HEK293T (cell line): ENCODE measurements at places on chromosomes 11 and 22.

DNA sequence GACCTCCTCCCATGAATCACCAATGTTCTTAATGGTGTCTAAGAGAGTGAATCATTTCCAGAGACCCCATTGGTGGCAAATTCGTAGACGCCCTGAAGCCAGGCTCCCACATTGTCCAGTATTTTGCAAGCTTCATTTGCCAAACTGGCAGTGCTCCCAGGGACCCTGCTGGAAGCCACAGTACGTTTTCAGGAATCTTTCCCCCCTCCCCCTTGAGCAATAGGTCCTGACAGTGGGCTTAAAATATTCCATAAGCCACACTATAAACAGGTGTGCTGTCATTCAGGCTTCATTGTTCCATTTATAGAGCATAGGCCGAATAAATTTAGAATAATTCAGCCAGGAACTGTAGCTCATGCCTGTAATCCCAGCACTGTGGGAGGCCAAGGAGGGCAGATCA, 125.3 kb downstream of the MORC2 start:
- no peak for DNase-seq

GRCh38 chr22:50242406-50242949, 2.3 kb downstream of the TUBGCP6 start:
- DNase-seq, result no peak

GRCh38 chr11:118064956-118065355, 11.9 kb upstream of the TMPRSS4 start:
- no peak for DNase-seq

DNA sequence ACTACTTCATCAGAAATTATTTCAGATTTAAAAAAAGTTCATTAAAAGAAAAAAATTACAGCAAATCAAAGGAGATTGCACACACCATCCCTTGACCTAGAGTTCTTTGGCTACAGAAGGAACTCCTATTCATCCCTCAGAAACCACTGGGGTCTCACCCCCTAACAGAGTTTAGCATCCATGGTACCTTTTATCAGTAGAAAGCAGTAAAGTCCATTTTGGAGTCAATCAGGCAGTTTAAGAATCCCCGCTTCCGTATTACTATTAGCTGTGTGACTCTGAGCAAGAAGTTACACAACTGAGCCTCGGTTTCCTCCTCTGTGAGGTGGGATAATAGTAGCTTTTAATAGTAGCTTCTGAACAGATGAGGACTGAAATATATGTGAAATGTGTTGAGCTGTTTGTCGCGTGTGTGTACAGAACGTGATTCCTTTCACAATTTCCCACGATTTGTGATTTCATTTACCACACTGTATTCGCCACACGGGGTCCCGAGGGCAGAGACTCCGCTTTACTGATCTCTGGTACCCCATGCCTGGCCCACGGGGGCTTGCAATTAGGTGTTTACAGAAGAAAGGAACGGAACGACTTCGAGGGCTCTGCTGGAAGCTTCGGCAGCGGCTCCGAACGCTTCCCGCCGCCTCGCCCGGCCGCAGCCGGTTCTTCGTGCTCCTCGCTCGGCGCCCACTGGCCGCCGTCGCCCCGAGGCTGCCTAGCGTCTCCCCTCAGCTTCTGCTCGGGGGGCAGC, 72.5 kb upstream of the ZBED5 start:
- DNase-seq, result no peak

- DNase-seq, result no peak
Measured at GRCh38 chr11:72548463-72548862, 114.1 kb upstream of the CLPB start.

DNA sequence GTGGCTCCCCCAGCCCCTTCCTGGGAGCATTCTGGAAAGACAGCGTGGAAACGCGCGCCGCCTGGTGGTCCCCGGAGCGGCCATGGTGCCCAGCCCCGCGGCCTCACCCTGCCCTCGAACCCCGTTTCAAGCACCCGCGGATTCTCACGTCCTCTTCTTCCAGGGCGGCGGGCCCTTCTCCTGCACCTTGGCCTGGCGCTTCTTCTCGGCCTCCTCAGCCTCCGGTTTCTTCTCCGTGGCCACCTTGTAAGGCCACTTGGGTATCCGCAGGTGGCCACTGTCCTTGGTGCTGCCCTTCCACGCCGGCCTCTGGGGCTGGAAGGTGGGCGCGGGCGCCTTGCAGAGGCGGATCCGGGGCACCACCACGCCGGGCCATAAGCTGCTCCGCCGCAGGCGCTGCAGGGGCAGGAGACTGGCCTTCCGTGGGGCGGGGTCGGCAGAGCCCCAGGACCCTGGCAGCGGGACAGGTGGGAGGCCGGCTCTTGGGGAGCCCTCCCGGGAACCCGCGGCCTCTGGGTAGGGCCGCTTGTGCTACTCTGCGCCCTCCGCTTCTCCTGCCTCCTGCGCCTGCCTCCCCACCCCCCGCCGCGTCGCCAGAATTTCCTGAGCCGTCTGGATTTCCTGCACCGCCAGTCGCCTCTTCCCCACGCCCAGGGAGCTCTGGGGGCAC, 83.4 kb downstream of the TRIM51G start:
- no peak for DNase-seq

- DNase-seq, result no peak
Measured at GRCh38 chr11:106295974-106296373, 218.5 kb downstream of the AASDHPPT start.

- DNase-seq, result no peak
Measured at GRCh38 chr22:40583053-40583741, 53.3 kb downstream of the MRTFA start.

- DNase-seq, result no peak
Measured at GRCh38 chr11:65496304-65497140, 2.3 kb upstream of the MALAT1 start.

DNA sequence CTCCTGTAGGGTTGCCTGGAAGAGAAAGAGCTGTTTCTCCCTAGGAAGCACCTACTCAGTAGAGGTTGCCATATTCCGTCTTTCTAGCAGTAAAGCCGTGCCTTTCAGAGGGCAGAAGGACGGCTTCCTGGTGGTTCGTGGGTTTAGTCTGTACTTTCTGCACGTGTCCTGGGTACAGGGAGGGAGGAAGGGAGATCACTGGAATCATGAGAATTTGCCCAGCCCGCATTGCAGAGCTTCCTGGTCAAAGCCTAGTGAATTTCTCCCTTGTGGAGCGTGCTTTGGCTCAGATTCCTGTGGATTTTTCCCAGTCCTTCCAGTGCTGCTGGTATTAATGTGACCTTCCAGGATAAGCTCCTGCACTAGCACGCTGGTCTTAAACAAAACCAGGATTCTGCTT, 44.9 kb downstream of the GRAMD1B start:
- DNase-seq, result no peak

DNA sequence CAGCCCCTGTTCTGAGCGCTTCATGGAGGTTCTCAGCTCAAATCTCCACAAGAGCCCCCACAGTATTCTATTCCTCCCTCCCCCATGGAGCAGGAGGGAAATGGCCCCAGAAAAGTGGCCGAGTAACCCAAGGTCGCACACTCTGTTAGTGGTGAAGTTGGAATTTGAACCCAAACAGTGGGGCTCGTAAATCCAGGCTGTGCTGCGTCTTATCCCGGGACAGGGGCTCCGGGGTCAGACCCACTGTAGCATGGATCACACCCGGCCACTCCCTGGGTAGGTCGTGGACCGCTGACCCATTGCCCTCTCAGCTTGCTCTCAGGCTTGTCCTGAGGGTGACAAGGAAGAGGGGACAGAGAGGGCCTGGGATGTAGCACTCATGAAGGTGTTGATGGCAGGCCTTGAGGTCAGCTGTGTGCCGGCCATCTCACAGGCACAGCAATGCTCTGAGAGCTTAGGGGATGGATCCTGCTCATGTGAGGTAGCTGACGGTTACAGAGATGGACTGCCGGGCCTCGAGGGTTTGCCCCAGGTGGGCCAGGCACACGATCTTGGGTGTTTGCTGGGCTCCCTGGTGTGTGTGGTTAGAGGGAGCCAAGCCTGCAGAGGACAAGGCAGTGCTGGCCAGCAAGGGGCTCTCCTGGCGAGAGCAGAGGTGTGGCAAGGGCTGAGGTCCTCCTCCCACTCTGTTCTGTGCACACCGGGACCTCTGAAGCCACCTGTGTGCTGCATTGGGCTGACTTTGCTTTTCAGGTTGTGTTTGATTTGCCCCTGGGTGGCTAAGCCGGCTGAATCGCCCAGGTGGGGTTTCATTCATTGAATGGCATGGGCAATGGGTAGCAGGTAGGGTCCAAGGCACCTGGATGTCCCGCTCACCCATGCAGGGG, 2.3 kb upstream of the FGF19 start:
- DNase-seq, result no peak

DNA sequence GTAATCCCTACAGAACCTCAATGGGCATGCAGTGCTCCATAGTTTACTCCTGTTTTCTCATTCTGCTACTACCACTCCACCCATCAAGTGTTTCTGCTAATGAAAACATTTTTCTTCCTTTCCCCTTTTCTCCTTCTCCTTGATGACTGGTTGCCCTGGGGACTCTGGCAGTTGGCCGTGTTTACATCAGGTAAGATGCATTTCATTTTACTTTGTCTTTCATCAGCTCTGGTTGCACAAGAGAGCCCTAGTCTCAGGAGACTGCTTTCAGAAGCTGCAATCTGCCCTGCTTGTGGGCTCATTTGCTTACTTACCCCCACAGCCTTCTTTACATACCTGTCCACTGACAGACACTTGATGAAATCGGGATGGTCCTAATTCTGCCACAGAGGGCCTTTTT, 19.6 kb upstream of the LIMK2 start:
- DNase-seq, result no peak

DNA sequence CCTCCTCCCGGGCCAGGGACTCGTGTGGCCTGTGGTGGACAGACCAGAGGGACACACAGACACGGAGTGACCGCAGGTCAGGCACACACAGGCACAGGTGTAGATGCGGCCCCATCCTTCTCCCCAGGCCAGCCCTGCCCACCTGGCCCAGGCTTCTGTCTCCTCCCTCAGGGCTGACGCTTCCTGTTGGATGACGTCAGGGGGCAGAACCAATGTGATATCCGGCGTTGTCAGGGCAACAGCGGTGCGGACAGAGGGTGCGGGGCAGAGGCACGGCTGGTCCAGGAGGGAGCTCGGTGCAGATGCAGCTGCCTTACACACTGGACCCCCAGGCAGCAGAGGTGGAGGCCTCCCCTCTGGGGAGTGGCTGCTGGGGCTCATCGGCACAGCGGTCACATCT, 2.9 kb upstream of the TUBGCP6 start:
- no peak for DNase-seq

DNA sequence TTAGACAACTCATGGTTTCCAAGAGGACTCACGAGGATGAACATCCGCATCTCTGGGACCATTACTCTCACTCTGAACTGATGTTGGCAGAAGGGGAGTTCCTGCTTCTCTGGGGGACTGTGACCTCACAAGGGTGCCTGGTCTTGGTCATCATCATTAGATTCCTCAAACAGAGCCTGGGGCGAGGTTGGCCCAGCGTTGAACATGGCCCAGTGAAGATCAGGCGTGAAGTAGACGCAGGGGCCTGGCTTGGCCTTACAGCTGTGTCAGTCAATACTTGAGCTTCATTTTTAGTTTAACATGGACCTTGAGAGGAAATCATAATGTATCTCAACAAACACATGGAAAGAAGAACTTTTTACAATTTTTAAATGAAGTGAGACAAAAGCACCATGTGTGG, 617.1 kb downstream of the BRD1 start:
- DNase-seq, result no peak

DNA sequence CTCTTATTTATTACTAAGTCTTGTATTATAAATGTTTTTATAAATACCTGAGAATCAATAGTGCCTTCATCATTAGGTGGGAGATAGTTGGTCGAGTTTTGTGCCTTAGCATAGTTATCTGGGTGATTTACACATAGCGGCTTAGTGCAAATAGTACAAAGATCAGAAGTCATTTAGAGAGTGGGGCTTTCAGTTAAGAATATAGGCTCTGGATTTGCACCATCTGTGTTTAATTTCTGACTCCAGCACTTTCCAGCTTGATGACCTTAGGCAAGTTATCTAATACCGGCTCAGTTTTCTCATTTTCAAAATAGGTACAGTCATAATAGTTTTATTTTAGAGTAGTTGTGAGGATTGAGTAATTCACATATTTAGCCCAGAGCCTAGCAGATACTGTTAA, 26.4 kb downstream of the PDE3B start:
- no peak for DNase-seq

DNA sequence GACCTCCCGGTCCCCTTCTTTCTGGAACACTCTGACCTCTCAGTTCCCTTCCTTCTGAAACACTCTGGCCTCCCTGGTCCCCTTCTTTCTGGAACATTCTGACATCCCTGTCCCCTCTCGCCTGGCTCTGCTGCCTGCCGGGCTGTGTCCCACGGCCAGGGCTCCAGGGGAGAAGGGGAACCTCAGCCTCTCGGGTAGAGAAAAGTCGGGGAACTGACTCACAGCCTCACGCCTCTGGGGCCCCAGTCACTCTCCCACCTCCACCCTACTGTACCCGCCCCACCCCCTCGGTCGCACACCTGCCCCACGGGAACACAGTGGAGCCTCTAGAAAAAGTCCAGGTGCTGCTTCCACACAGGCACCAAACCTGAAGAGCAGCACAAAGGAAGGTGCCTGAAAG, 93.3 kb downstream of the BRD1 start:
- no peak for DNase-seq

DNA sequence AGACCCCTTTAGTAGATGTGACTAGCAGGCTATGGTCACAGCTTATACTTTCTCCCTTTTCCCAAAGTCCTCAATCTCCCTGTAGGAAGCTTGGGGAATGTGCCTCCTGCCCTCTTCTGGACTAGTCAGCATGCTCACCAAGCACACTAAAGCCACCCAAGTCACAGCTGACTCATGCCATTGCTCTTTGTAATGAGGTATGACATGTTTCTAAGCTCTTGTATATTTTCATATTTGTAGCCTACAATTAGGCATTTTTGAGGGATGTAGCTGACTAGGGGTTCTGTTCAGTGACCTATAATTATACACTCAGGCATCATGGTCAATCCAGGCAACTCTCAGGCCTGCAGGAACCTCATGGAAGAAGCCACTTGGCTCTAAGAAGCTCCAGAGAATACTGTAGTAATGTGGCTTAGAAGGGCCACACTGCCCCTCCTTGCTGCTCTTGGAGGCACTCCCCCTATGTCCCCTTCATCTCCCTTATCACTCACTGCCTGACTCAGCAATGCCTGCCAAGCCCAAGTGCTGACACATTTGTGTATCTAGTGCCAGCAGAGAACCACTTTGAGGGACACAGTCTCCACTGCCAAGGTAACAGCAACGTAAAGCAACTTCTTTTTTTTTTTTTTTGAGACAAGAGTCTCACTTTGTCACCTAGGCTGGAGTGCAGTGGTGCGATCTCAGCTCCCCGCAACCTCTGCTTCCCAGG, 86.2 kb downstream of the RPL27A start:
- no peak for DNase-seq

- DNase-seq, result no peak
Measured at GRCh38 chr22:22694106-22694505, 49.7 kb downstream of the GGTLC2 start.

DNA sequence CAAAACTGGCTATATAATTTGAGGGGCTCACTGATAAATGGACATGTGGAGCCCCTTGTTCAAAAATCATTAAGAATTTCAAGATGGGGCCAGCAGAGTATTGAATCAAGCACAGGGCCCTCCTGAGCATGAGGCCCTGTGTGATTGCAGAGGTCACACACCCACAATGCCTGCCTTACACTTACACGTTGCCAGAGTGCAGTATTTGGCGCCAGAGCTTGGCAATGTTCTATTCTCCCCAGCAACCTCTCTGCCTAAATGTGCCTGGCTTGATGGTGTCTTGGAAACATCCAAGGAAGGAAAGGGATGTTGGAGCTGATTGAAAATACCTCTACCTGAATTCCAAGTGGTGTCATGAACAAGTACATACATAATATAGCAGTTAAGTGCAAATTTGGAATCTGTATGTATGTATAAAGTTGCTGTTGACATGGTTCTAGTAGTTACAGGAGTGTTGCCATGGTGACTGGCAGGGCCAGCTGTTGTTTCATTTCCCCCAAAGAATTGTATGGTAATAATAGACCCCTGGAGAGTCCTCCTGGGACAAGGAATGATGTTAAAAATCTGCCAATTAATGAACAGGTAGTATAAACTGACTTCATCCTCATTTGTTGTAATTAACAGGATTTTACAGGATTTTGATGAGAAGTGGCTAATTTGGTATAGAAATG, 205.7 kb upstream of the NAV2 start:
- no peak for DNase-seq
